Skin of body (tissue), 3 donors: ENCODE measurements at places on chromosomes 11 and 22.

DNA sequence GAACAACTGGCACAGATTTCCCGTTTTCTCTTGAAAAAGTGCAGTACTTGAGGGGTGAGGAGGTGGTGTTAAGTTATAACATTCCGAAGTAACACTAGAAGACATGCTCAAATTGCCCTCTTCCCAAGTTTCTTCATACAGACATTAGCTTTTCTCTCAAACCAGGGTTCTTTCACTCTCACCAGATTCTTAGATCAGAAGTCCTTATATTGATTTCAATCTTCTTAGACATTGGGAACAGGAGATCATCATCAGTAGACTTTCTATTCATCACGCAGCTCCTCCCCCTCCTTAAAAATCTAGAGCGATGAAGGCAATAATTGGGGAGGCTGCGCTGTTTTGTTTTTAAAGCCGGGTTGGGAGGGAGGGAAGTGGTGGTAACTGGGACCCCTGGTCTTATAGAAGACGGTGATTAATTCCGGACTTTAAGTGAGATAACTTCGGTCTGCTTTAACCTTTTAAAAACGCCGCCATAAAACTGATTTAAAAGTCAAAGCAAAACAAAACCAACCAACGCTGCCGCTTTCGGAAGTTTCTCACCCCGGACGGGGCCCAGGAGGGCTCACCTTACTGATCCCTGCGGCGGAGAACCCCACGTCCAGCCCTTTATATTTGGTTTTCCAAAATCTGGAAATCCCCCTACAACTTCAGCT is 665 bp downstream of the USP28 start:
- no peak for DNase-seq

- no peak for DNase-seq
These were observed 66.1 kb downstream of the ME3 start for GRCh38 chr11:86606270-86606835.

DNA sequence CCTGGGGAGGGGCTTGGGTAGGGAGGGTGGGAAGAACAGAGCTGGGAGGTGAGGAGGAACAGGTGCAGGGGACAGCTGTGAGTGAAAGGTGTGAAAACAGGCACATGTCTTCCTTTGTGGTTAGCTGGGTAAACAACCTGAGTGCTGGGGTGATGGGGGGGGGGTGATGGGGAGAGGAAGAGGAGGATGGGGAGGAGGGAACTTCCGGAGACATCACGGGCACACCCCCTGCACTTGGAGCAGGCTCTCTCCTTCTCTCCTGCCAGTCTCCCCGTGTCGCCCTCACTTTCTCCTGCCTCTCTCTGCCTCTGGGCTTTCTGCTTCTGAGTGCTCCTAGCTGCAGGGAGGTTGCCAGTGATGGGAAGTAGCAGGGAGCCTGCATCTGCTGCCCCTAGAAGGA is 8.8 kb downstream of the CXCR5 start:
- no peak for DNase-seq

DNA sequence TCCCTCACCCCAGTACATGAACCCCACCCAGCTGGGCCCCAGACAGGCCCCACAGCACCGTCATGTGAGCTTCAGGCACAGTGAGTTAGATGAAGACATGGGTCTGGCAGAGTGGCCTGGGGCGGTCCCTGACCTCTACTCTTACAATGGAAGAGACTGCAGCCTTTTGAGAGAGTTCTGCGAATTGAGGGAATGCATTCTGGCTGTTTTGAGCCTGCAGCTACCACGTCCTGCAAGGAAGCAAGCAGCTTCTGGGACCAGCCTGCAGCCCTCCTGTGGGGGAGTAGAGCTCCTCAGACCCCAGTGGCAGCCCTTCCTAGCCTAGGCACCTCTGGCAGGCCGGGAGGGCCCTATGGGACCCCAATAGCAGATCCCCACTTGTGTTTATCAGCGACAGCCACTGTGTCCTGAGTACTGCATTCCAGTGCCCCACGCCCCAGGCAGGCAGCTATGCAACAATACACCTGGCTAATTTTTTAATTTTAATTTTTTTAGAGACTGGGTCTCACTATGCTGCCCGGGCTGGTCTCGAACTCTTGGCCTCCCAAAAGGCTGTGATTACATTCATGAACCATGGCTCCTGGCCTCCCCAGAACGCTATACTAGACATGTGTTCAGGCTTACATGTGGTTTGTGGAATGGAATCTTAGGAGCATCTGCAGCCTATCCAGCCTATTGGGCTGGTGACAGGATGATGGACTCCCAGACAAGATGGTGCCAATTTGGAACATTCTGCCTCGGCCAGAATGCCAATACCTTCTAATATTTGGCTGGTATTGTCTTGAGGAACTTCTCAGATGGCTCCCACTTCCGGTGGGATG is 717 bp upstream of the SLC7A4 start:
- DNase-seq: no peak

- DNase-seq: no peak
These were observed 20.9 kb upstream of the PARVG start for GRCh38 chr22:44159811-44160210.

DNA sequence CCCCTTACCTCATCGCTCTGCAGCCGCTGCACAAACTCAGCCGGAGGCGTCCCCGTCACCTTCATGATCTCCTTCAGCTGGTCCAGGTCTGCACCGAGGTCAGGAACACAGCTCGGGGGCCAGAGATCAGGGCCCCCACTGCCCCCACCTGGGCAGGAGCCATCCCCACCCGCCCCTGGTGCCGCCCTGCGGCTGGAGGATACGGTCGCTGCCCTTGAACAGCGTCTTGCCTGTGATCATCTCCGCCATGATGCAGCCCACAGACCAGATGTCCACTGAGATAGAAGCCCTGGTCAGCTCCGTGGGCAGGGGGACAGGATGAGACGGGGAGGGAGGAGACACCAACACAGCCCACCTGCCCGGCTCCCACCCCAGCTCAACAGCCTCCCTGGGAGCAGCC is 4.5 kb upstream of the HDAC10 start:
- no peak for DNase-seq

DNA sequence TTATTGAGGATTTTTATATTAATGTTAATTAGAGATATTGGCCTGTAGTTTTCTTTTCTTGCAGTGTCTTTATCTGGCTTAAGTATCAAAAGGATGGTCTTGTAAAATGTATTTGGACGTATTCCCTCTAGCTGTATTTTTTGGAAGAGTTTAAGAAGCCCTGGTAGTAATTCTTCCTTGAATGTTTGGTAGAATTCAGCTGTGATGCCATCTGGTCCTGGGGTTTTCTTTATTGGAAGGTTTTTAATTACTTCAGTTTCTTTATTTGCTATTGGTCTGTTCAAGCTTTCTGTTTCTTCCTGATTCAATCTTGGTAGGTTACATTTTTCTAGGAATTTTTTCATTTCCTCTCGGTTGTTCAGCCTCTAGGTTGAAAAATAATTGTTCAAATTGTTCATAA is 255.0 kb upstream of the TBCEL start:
- DNase-seq: no peak

DNA sequence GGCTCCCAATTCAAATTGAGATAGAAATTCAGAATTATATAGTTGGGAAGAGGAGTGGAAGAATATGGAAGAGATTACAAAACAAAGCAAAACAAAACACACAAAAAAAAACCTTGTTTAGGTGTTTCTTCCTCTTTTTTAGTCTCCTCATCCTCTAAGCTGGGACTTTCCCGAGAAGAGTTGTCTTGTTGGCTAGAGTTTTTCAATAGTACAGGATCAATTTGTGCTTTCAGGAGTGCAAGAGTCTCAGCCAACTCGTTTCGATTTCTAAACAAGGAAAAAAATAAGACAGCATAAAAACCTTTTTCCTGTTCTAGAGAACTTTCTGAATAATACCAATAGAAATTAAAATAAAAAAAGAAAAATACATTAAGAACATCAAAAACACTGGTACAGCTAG is 87.8 kb upstream of the CLNS1A start:
- no peak for DNase-seq

- no peak for DNase-seq
These were observed 50.8 kb upstream of the ELF5 start for GRCh38 chr11:34564406-34564805.

- DNase-seq: no peak
These were observed 20.2 kb upstream of the FEZ1 start for GRCh38 chr11:125516245-125516644.

GRCh38 chr11:88320149-88320559 is 17.4 kb downstream of the CTSC start:
- DNase-seq: peak; percentile 88

DNA sequence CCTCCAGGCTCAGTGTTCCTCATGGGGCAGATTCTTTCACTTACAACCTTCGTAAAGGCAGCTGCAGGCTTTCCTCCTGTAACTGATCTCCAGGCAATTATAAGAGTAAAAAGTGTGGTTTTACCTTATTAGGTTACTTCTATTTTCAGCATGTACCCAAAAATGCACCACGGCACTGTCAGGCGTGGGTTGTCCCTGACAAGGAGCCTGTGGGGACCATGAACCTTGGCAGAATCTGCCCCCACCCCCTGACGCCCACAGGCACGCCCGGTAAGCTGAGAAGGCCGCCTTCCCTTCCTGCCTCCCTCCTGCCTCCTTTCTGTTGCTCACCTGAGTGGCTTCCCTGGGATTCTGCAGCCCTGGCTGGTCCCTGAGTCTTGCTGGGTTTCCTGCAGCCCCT is 1383.3 kb downstream of the TBC1D22A start:
- no peak for DNase-seq

GRCh38 chr22:29105468-29105867 is 32.6 kb downstream of the KREMEN1 start:
- no peak for DNase-seq

DNA sequence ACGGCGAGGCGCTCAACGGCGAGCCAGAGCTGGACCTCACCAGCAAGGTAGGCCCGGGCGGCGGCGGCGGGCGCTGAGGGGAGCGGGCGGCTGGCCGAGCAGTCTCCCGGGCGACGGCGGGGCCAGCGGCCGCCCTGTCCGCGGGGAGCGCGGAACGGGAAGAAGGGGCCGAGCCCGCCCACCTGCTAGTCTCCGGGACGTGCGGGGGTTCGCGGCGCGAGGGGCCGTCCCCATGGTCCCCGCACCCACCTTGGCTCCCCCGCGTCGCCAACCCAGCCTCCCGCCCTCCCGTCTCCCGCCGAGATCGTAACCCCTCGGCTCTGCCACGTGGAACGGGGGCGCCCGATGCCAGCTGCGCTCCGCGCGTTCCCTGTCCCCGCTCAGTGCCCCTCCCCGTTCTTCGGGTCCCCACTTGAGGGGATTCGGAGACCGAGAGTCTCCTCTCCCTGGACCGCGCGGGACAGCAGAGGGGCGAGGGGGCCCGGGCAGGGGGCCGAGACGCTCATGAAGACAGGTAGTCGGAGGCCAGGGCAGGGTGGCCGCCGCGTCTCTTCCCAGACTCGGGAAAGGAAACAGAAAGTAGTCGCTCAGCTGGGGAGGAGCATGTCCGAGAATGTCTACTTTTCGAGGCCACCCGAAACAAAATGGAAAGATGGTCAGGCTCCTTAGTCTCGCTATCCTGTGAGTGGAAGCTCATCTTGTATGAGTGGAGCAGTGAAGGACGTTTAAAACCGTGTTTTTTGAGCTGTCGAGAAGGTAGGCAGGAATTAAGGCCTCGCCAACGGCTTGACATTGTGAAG is 557 bp downstream of the GTPBP1 start:
- DNase-seq: no peak

DNA sequence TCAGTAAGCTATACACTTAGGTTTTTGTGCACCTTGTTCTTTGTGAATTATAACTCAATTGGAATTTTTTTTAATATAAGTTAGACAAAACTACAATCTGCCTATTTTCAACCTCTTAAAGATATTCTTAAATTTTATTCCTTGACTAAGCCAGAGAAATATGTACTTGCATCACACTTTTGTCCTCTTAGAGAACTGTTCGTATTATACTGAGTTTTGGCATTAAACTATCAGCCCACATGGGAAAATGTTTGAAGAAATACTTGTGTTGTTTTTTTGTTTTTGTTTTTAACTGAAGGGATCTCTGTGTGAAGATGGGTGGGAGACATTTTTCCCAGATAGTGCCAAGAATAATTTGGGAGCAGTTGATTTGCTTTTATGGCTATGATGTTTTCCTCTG is 25.3 kb downstream of the CEP295 start:
- DNase-seq: no peak

DNA sequence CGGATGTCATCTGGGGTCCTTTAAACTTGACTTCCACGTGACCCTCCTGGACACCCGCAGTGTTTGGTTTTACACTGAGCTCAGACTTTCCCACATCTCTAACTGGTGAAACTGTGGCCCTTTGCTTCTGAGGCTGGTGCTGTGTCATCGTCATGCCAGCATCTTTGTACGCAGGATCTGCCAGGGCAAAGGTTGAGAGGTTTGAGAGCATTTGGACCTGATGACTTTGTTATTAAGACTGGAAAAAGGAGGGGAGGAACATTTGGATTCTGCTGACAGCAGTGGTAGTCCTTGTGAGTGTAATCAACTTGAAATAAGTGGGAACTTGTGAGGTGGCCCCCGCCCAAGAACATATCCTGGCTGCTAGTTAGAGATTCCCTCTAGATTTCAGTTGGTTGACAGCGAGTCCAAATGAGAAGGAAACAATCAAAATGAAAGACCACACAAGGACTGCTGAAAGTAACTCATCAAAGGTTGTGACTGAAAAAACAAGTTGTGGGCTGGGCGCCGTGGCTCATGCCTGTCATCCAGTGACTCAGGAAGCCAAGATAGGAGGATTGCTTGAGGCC is 102.5 kb downstream of the KIAA1671 start:
- DNase-seq: no peak

- peak; percentile 8 for DNase-seq
These were observed 224.2 kb downstream of the GUCY1A2 start for GRCh38 chr11:106794058-106794457.

GRCh38 chr22:50569041-50569459 is 6.3 kb upstream of the SYCE3 start:
- no peak for DNase-seq

DNA sequence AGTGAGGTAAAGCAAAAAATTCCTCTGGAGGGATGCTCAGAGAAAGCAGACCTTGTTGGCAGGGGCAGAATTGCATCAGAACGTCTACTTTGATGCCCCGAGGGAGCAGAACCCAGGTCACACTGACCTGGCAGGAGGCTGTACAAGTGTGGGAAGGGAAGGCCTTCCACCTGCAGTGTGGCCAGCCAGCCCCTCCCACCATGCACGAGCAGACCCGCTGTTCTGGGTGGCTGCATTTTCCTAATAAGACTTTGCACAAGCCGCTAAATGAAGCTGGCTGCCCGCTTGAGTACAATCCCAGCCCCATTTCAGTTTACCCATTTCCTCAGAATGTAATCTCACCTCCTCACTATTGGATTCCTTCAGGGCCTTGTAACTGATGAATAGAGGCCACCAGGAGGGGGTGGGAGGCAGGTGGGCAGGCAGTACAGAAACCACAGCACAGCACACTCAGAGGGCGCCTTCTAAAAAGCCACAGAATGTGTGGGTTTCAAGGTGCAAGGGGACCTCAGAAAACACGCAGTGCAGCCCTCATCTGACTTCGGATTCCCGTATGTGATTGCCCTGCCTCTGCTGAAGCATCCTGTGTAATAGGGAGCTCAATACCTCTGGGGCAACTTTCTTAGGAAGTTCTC is 316.6 kb downstream of the OPCML start:
- no peak for DNase-seq

GRCh38 chr11:106063009-106063408 is 14.1 kb downstream of the KBTBD3 start:
- no peak for DNase-seq

DNA sequence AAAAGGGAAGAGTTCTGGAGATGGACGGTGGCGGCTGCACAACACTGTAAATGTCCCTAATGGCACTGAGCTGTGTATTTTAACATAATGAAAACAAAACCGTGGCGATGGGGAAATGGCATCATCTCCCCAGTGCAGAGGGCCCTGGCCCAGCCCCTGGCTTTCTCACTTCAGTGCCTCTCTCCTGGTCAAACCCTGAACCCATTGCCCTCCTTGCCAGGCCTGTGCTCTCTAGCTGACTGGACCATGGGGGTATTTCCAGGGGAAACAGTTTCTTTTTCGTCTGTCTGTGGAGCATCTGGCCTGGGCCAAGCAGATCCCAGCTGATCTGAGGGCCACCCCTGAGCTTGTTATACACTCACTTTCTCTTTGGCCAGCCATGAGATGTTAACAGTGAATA is 17.4 kb upstream of the NAP1L4 start:
- DNase-seq: no peak
